Nucleus accumbens (tissue), 56 donors: ENCODE measurements at places on chromosomes 2 and 18.

GRCh38 chr2:187906021-187906420 is 351.8 kb upstream of the TFPI start:
- DNase-seq = no peak

DNA sequence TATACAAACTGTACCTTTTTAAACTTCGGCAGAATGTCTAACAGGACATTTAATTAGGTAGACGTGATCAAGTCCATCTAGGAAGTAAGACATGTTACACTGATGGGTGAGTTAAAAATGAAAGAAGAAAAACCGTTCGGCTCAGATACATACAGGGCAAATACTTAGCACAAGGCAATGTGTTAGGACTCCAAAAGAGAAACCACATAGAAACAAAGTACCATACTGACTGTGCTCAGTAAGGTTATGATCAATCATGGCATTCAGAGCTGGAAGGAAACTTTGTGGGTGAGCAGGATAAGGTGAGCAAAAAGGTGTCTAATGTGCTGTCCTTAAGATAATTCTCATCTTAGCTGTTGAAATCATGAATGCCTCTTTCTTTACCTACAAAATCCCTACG is 211.9 kb downstream of the STK39 start:
- DNase-seq = no peak

DNA sequence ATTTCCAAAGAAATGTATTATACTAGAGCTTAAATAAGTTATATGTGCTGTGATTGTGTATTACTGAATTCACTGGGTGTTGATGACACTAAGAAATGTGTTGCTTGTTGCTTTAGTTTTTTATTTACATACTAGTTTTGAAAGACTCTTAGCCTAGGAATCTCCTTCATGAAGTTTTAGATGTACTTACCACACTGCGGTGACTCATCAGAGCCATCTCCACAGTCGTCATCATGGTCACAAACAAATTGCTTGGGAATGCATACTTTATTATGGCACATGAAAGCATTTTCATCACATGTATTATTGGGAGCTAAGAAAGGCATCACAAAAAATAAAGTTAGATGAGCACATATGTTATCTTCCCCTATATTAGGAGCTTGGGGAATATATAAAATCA is 1624.2 kb downstream of the LRP1B start:
- no peak for DNase-seq

- DNase-seq = no peak
These were observed 143.4 kb upstream of the MYO3B start for GRCh38 chr2:170034596-170034995.

GRCh38 chr2:159936471-159936870 is 125.9 kb downstream of the PLA2R1 start:
- DNase-seq = no peak

GRCh38 chr2:120923426-120923825 is 187.8 kb downstream of the GLI2 start:
- DNase-seq = no peak

GRCh38 chr2:42795275-42795674 is 2.9 kb upstream of the HAAO start:
- DNase-seq = no peak

- DNase-seq = no peak
These were observed 1.3 kb downstream of the HS6ST1 start for GRCh38 chr2:128317181-128317898.

GRCh38 chr2:33267756-33268155 is 208.7 kb upstream of the RASGRP3 start:
- DNase-seq = no peak

DNA sequence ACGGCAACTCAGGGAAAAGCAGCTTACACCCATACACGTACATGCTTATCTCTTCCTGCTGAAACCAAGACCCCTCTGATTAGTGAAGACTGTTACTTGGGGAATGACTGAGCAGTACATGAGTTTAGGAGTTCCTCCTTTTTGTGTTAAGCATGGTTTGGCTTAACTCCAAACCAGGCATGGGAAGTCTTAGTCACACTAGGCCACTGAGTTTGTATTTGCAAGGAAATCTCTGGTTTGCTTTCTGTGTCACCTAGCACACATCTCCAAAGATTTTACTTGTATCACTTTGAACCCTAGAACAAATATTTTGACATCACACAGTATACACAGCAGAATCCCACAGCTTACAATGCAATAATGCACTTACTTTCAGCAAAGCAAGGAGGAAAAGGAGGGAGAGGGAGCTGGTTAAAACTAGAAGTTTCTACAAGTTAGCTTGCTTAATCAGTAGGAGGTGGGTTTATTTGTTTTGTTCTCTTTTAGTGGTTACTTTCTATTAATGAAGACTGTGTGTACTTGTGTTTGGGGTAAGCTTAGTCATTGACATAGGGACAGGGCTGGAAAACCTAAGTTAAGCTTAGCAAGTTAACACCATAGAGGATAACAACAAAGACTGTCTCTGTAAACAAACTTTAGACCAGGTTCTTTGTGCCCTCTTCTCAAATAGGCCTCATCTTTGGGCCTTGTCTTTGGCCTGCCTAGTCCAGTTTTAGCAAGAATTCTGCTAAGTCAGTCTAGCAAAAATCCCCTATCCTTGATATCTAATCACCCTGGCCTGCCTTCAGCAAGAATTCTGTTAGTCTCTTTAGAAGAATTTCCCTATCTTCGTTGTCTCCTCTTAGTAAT is 219.4 kb downstream of the MREG start:
- no peak for DNase-seq

GRCh38 chr2:197801033-197801432 is 3.4 kb upstream of the PLCL1 start:
- DNase-seq = no peak

GRCh38 chr2:166163775-166164174 is 36.0 kb upstream of the SCN1A start:
- no peak for DNase-seq

DNA sequence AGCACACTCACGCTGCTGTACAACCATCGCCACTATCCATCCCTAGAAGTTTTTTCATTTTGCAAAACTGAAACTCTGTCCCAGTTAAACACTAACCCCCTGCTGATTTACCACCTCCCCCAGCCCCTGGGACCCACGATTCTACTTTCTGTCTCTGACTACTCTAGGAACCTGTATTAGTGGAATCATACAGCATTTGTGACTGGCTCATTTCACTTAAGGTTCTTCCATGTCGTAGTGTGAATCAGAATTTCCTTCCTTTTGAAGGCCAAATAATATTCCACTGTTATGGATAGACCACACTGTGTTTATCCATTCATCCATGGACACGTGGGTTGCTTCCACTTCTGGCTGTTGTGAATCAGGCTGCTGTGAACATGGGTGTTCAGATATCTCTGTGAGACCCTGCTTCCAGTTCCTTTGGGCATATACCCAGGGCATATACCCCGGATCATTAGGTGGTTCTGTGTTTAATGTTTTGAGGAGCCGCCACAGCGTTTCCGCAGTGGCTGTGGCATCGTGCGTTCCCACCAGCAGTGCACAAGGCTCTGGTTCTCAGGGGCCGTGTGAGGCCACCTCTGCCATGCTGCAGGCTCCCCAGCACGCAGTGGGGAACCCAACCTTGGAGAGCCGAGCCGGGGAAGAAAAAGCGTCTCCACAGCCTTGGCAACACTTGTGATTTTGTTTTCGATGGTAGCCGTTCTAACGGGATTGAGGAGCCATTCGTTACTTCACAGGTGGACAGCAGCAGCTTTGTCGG is 10.1 kb downstream of the RAMP1 start:
- no peak for DNase-seq

- DNase-seq = no peak
These were observed 26.9 kb downstream of the FASTKD1 start for GRCh38 chr2:169546756-169547155.
